Activated T-helper 1 cell treated with Interleukin-2 at 50 U/mL for 16 hours (primary cell): ENCODE measurements at places on chromosomes 11 and 22.

DNA sequence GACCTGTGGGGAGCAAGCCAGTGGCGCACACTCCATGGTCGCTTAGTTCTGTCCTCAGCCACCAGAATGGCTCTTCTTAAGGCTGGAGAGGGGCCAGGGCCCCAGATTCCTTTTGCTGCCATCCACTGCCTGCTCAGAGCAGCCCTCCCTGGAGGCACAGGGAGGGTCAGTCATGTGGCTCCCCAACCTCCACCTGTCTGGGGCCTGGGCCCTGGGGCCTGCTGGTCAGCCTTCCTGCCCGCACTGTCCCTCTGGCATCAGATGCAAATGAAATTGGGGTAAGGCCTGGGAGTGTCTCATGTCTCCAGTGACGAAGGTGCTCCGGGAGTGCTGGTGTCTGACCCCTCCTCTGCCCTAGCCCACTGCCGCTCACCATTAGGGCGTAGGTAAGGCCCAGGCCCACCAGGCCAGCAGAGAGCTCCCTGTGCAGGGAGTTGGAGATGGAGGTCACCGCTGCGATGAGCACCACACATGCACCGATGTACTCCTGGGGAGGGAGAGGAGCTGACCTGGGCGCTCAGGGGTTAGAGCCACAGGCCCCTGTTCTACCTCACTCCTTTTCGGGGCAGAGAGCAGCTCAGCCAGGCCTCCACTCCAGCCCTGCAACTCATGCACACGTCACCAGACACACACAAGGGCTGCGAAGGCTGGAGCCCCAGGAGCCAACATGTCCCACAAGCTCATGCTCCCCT, 9.0 kb upstream of the KCNJ11 start:
- no peak for DNase-seq

DNA sequence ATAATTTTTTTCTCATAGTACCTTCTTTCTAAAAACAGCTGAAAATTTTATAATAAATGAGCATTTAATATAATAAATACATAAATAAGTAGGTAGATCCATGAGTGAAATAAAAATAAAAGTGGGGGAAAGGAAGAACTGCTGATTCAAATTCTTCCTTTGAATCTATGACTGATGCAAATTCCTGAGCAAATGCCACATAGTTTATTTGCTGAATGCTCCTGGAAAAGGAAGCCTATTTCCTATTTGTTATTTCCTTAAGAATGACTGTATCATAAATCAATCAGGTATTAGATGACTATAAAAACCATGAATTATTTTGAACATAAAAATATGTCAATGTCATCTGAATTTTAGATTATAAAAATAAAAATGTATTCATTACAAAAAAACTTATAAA, 16.6 kb downstream of the BTBD10 start:
- DNase-seq: no peak

GRCh38 chr22:27711756-27712155, 89.8 kb downstream of the MN1 start:
- DNase-seq: no peak

- no peak for DNase-seq
Measured at GRCh38 chr11:99925968-99926367, 761.1 kb upstream of the ARHGAP42 start.

DNA sequence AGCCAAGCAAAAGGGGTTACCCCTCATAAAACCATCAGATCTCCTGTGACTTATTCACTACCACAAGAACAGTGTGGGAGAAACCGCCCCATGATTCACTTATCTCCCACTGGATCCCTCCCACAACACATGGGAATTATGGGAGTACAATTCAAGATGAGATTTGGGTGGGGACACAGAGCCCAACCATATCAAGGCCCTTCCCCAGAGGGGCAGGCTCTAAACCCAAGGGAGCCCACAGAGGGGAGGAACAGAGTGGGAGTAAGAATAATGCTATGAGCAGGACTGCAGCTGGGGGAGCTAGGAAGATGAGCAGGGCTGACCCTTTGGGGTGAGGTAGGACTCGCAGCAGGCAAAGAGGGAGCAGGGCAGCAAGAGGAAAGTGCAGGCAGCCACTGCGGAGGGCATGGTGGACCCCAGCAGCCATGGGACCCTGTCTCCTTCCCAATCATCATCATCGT, 59.3 kb downstream of the CD82 start:
- no peak for DNase-seq

- no peak for DNase-seq
Measured at GRCh38 chr11:47271961-47272661, 2.2 kb downstream of the MADD start.

DNA sequence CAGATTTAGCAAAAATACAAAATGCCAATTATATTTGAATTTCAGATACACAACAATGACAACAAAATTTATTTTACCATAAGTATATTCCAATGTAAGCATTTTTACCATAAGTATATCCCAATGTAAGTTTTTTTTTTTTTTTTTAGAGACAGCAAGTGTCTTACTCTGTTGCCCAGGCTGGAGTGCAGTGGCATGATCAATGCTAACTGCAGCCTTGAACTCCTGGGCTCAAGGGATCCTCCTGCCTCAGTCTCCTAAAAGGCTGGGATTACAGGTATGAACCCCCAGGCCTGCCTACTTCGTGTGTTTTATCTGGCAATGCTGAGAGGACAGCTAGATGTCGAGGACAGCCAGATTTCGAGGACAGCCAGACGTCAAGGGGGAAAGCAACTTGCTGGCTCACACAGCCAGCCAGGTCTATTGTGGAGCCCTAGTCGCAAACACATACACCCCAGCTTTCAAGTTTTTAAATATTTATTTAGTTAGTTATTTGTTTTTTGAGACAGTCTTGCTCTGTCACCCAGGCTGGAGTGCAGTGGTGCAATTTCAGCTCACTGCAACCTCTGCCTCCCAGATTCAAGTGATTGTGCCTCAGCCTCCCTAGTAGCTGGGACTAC, 1.1 kb upstream of the SERPING1 start:
- no peak for DNase-seq

GRCh38 chr11:131658414-131658813, 288.0 kb downstream of the NTM start:
- DNase-seq: no peak

DNA sequence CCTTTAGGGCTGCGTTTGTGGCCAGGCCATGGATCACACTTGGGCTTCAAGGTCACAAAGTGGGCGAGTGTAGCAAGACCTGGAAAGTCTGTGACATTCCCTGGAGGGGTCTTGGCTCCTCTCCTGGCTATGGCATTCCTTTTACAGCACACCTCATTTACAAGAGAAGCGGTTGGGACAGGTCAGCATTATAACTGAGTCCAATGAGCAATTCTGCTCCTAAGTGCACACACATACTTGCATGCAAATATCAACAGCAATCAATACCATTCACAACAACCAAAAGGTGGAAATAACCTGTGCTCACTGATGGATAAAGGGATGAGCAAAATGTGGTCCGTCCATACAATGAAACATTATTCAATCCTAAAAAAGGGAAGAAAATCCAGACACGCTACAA, 298.2 kb downstream of the CTTN start:
- DNase-seq: no peak

DNA sequence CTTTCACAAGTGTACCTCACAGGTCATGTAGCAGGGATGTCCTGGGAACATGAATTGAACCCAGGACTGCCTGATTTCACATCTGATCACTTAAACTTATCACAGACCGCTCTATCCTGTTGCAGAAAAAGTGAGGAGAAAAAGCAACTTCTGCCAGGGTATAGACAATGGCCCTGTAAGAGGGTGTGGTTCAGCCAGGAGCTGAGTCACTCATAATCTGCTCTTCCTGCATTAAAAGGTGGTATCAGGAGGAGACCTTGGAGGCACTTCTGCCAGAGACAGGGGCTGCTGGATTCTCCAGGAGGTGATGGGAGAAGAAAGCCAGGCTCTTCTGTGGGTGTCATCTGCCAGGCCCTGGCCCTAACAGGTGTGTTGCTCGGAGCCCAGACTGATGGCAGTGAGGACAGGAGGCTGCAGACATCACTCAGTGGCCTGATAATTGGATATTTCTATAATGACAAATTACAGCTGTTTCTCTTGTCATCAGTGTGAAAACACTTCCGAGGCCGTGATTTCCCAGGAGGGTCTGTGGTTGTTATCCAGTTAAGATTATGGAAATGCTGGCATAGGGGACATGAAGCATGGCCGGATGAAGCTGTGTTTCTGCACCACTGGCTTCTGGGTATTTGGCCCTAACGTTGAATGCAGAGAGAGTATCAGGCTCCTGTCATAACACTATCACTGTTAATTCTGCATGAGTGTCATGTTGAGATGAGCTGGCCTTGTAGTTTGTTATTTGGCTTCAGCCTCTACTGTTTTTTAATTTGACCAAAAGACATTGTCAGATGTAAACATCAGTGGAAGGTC, 125.1 kb upstream of the ZBED5 start:
- no peak for DNase-seq

DNA sequence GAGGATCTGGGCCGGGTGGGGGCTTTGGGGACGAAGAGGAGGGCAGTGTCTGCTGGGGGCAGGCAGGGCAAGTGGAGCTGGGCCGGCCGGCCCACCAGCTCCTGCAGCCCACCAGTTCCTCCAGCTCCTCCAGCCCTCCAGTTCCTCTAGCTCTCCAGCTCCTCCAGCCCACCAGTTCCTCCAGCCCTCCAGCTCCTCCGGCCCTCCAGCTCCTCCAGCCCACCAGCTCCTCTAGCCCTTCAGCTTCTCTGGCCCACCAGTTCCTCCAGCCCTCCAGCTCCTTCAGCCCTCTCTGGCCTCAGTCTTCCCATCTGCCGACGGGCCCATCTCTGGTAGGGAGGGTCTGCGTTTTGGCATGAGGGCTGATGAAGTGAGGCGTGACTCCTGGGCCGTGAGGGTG, 9.2 kb upstream of the CCDC188 start:
- no peak for DNase-seq
